ENCODE measurements at places on chromosomes 2 and 18.

- DNase-seq = no peak
Measured at GRCh38 chr2:168090366-168091135, 156.8 kb downstream of the STK39 start.

GRCh38 chr2:86254576-86255538 lies 55.6 kb downstream of the MRPL35 start:
- DNase-seq = no peak

- peak; percentile 3 for DNase-seq
Measured at GRCh38 chr2:153101187-153101586, 377.4 kb downstream of the RPRM start.

GRCh38 chr2:3665886-3666612 lies 8.0 kb downstream of the ALLC start:
- DNase-seq = no peak

DNA sequence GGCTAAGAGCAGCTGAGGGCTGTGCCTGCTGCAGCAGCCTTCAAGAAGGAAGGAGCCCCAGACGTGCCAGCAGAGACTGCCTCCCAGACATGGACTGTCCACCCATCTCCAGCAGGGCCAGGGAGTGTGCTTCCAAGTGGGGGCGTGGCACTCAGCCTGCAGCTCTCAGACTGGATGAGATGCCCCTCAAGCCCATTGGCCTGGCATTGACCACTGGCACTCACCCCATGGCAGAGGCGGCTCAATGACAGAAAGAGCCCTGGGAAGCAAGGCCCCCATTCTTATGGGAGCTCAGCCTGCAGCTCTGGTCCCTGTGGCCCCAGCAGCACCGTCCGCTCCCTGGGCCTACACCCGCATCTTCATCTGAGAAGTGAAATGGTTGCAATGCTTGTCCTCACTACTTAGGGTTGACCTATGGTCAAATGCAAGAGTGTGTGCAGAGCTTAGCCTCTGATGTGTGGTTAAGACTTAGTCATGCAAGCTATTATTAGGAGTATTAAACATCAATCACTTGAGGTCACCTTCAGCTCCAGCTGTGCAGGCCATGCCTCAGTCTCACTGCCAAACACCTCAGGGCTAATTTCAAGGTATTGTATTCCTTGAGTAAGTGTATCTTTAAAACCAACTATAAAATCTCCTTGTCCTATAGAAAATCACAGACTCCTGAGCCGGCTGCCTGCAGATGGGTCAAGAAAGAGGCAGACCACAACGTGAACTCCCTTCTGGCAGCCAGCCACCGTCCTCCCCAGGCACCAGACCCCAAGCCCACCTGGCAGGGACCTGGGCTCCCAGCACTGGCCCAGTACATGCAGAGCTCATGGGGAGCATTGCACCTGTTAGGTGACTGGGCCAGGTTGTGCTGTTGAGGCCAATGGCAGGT lies 194.8 kb downstream of the NDUFA10 start:
- DNase-seq = no peak
